T-helper 9 cell (primary cell): ENCODE measurements at places on chromosomes 12 and 14.

GRCh38 chr12:124077701-124078100 lies 104.7 kb downstream of the ZNF664 start:
- DNase-seq: no peak

GRCh38 chr12:67299526-67299925 lies 30.4 kb downstream of the CAND1 start:
- no peak for DNase-seq

GRCh38 chr12:120100630-120101029 lies 15.9 kb downstream of the RAB35 start:
- DNase-seq: no peak

DNA sequence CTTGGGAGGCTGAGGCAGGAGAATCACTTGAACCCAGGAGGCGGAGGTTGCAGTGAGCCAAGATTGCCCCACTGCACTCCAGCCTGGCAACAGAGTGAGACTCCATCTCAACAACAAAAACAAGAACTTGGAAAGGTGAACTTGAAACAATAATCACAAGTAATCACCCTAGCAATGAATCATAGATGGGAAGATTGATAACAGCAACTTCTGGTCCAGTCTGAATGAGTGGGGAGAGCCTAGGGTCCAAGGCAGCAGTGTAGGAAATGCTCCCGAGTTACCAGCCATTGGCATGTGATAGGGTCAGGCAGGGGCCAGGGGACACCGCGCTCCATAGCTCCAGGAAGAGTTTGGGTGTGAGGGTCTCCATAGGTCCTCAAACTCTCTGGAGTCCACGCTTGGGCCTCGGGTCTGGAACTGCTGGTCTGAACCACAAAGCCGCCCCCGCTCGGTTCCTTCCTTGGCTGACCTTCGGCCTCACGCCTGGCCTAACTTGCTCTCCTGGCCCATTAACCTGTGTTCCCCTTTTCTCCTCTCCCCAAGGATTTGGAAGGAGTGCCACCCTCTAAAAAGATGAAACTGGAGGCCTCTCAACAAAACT lies 19.9 kb upstream of the MLXIP start:
- DNase-seq: no peak

DNA sequence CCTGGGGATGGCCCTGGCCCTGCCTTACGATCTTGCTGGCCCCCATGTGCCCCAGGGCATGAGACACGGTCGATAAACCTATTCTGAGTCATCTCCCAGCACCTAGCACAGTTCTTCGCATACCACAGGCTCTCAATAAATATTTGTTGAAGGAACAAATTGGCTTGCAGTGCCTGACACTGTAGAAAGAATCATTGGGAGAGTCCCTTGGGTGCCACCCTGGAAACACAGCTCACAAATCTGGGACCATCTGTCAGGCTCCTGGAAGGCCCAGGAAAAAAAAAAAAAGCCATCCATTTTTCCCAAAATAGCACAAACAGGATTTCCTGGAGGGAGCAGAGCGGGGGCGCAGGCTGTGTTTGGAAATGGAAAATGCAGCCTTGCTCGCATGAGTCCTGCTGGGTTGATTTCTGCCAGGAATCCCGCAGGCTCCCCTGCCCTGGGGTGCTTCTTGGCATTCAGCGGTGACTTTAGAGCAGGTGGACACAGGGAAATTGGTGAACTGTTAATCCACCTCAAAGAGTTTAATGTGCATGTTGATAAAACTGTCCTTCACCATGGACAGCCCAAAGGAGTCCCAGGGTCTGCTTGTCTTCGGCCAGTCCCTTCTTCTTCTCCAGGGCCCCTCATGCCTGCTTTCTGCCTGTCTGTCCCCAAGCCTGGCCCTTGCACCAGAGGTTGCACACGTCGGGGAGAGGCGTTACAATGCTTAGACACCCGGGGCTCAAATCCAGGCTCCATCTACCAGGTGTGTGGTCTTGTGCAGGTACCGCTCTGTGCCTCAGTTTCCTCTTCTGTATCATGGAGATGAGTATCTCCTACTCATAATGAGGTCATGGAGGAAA lies 106.1 kb upstream of the RFLNA start:
- no peak for DNase-seq

DNA sequence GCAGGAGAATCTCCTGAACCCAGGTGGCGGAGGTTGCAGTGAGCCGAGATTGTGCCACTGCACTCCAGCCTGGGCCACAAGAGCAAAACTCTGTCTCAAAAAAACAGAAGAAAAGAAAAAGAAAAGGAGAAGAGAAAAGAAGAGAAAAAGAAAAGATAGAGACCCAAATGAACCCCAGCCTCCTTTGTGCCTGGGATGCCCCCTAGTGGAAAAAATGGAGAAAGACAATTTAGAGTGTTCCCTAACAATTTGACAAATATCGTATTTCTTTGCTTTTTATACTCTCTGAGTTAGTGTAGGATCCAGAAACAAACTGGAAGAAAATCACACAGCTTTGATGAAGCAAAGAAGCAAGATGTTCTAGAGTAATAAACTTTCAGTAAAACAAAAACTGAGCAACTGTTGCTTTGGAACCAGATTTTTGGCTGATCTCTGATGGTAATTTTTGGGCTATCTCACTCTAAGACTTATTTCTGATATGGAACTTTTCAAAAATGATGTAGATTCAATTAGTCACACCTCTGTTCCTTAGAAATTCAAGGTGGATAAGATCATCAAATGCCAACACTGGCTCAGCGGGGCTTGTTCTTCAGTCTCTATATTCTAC lies 18.6 kb upstream of the PRKAB1 start:
- no peak for DNase-seq

- no peak for DNase-seq
Observed at GRCh38 chr12:96036765-96037455, 1.5 kb upstream of the LTA4H start.

GRCh38 chr14:91032248-91032647 lies 28.2 kb downstream of the RPS6KA5 start:
- DNase-seq: no peak

DNA sequence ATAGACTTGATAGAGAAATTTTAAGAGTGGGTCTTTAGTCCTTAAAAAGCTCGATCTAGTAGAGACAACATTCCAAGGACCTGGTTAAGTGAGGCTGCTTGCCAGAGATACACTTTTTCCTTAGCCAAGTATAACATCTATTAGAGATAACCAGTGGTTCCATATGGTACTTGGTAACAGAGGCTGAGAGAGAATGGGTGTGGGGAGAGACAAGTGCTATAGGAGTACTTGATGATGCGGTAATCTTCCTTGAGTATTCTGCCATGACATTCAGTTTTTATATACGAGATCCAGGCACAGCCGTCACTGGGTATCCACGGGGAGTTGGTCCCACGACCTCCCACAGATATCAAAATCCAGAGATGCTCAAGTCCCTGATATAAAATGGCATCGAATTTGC lies 77.4 kb upstream of the REP15 start:
- DNase-seq: no peak

- no peak for DNase-seq
Observed at GRCh38 chr12:94585626-94586025, 64.7 kb downstream of the TMCC3 start.

GRCh38 chr12:25583545-25583944 lies 30.5 kb upstream of the LMNTD1 start:
- DNase-seq: no peak

DNA sequence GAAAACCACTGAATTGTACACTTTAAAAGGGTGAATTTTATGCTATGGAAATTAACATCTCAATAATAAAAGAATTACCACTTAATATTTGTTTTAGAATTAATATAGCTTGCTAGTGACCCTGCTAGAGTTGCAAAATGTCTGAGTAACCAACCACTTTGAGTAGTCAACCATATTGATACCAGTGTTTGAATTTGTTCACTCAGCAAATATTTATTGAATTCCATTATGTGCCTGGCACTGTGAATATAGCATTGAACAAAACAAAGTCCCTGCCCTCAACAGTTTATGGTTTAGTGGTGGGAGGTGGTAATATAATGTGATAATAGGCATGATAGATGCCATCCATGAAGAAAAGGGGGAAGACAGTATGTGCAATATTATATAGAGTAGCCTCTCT lies 4.6 kb downstream of the SNRPF start:
- no peak for DNase-seq

DNA sequence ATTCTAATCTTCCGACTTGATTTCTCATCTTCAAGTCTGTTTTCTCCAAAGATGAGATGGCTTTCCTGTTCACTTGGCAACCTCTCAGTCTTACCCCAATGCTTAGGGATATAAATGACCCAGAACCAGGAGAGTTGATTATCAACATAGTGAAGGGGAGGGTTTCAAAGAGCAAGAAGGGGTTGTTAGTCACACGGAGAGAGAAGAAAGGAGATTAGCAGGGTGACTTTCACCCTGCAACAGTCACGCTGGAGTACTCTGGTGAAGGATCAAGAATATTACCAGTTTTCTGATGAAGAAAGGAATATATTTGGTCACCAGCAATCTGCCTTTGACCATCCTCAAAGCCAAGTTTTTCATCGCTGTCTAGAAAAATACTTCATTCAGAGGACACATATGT lies at the start of gene TMEM52B:
TSS of gene TMEM52B (plus strand) at position 212 of the 400 bp plus-strand sequence. CDS start 543 bp downstream, outside the sequence.
- no peak for DNase-seq

- no peak for DNase-seq
Observed at GRCh38 chr12:69514111-69514510, 43.9 kb downstream of the FRS2 start.

DNA sequence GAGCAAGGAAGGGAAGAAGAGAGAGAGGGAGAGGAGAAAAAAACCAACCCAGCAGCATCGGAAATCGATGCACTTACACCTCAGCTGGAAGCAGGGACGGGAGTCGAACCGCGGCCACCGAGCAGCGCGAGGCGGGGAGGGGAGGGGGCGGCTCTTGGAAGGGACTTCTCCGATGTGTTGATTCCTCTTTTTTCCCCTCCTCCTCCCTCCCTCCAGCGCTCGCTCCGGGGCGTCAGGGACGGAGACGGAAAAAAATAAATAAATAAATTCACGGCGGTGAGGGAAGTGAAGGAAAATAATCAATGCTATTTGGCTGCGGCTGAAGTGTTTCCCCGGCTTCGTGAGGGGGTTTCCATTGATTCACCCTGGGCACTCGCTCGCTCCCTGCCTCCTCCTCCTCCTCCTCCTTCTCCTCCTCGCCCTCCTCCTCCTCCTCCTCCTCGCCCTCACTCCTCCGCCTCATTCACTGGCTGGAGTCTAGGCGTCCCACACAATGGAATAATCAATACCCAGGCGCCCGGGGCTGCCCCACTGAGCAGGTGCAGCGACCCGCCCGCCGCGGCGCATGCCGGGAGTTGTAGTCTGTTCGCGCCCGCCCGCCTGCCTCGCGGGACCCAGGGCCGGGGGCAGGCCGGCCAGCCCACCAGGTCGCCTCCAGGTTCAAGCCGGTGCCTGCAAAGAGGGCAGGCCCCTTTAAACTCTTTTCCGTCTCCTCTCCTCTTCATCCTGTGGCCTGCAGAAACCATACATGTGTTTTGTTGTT lies at the start of gene ZFHX2:
TSS of gene ZFHX2 (minus strand) at position 500 of the 763 bp plus-strand sequence. CDS start 16,440 bp downstream, outside the sequence.
- DNase-seq: peak; percentile 61

GRCh38 chr12:113048716-113049127 lies 7.8 kb upstream of the DTX1 start:
- peak; percentile 44 for DNase-seq

- DNase-seq: no peak
Observed at GRCh38 chr12:105504286-105504685, 173.8 kb downstream of the C12orf75 start.

DNA sequence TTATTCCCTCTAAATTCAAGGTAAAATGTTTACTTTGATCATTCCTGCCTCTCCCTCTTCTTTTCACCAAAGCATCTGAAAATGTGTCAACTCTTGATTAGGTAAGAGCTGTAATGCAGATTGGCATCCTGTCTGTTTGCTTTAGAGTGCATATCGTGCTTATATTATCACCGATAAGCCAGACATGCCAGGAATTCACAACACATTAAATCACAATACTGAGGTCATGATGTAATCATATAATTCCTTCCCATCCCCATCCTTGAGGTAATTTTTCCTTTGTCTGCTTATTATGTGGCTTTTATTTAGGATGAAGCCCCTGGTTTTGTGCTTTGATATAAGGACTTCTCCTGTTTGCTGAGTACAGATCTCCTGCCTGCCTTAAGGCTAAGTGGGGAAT lies 10.2 kb downstream of the DDX47 start:
- DNase-seq: no peak

DNA sequence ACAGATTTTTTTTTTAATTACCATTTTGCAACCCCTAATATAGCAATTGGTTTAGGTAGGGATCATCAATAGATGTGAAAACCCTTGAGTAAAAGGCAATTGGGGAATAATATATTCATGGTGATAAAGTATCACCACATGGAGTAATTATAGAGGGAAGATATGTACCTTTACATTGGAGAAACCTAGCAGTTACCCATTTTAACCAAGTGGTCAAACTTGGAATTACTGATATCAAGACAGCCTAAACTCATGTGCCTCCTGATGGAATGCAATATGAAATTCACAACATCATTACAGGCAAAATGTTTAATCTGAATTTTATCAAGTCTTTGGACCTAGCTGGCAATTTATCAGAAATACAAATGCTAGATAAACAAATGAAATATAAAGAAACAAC lies 6.7 kb upstream of the SLC10A1 start:
- DNase-seq: no peak
